ENCODE measurements at places on chromosomes 2 and 18.

DNA sequence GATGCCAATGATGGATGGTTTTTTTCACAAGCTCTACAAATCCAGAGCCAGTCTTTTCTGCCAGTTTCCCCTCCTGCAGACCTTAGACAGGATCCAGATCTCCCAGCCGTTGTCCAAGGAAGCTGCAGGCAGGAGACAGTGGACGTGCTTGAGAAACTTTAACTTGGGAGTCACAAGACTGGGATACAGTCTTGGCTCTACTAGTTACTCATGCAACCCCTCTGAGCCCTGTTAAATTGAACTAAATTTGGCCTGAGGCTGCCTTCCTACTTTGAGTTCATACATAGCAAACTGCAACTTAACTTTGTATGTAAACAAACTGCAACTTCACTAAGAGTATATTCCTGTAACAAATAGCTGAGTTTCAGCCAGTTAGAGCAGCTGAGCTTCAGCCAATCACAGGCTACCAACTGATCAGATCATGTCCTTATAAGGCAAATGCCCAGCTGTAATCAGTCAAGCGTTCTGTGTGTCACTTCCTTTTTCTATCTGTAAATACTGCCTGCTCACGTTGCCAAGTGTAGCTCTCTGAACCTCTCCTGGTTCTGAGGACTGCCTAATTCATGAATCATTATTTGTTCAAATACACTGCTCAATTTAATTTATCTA, 140.9 kb downstream of the CAPN13 start:
- peak; percentile 86 for DNase-seq

GRCh38 chr2:263774-264492, at the start of gene SH3YL1:
Gene SH3YL1 (minus strand): TSS chr2:264032. CDS start chr2:263984, 48 bp downstream.
- DNase-seq, result peak; percentile 81

DNA sequence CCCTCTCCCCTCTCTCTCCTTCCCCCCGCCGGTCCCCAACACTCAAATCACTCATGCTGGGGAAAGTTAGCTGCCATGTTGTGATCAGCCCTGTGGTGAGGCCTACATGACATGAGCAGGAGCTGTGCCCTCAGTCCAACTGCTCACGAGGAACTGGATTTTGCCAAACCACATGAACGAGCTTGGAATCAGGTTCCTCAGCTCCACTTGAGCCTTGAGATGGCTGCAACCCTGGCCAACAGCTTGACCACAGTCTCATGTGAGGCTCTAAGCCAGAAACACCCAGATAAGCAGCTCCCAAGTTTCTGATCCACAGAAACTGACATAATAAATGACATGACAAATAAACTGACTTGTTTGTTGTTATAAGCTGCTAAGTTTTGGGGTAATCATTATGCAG, 38.4 kb downstream of the ARL4C start:
- no peak for DNase-seq

DNA sequence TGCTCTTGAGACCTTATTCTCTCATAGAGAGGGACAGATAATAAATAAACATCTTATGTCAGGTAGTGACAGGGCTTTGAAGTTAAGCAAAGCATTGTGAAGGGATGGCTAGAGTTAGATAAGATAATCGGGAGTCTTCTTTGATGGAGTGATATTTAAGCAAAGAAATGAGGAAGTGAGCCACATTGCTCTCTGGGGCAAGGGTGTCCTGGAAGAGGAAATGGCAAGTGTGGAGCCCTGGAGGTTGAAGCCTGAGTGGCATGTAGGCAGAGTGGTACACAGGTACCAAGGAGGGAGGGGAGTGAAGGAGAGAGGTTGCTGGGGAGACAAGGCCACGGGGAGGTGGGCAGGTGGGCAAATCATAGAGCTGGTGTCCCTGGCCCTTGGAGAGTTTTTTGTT, 110.2 kb downstream of the CTAGE1 start:
- DNase-seq, result no peak

DNA sequence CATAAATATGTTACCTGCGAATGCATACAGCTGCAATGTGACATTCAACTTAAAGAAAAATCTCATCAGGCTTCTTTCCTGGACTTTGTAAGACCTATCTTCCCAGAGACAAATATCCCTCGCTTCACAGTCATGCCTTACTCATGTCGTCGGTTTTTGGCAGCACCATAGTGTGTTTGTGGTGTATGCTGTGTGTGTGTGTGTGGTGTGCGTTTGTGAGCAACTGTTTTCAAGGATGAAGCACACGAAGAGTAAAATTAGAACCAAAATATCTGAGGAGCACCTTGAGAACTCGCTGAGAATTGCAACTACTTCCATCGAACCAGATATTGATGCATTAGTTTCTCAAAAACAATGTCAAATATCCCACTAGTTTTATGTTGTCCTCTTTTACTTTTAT, 56.9 kb downstream of the ASB1 start:
- no peak for DNase-seq

GRCh38 chr2:122100346-122100745, 344.9 kb downstream of the TSN start:
- peak; percentile 6 for DNase-seq

GRCh38 chr2:229947544-229947943, 25.2 kb downstream of the FBXO36 start:
- DNase-seq, result no peak

DNA sequence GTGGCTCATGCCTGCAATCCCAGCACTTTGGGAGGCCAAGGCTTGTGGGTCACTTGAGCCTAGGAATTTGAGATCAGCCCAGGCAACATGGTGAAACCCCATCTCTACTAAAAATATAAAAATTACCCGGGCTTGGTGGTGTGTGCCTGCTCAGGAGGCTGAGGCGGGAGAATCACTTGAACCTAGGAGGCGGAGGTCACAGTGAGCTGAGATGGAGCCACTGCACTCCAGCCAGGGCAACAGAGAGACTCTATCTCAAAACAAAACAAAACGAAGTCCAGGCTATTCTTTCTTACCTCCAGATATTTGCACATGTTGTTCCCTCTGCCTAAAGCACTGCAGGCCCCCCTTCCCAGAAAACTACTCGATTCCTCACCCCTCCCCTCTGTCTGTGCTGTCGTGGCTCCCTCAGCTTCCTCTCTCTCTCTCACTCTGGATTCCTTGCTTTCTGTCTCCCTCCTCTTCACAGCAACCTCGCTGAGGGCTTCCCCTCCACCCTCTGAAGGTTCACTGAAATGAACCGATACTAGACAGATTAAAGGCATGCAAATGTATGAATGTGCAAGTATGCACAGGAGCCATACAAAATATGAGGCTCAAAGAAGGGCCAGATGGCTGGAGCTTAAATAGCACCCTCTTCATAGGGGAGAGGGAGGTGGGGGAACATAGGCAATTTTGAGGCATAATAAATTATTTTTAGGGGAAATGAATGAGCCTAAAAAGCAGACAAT, 18.5 kb downstream of the TMEM177 start:
- DNase-seq, result no peak

DNA sequence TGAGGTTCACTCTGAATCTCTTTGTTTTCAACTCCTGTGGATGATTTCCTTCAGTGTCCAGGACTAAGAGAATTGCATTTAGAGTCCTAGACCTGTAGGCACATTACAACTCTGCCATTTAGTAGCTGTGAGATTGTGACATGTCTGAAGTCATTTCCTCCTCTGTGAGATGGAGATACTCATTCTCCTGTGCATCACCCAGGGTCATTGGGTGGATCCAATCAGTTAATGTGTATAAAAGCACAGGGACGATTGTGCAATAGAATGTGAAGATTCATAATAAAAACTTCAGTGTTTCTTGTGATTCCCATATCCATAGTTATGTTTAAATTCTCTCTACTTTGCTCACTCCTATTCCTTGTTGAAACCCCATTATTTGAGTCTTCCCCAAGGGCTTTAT, 113.6 kb downstream of the DIS3L2 start:
- no peak for DNase-seq

DNA sequence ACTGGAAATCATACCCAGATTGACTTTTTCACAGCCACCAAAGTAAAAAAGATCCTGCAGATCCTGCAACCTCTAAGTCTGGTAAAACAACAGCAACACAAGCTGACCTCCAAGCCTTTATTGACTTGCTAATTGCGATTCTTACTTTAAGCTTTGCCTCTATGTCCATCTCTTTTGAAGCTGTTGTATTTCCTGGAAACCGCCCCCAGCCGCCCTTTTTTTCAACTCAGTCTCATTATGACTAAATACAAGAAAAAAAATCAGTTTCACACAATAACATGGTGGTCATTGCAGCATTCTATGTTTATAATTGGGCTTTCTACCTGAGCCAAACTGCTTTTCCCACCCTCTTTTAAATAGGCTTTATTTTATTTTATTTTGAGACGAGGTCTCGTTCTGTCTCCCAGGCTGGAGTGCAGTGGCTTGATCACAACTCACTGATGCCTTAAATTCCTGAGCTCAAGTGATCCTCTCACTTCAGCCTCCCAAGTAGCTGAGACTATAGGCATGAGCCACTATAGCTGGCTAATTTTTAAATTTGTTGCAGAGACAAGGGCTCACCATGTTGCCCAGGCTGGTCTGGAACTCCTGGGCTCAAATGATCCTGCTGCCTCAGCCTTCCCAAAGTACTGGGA, 76.2 kb downstream of the MOGAT1 start:
- no peak for DNase-seq

DNA sequence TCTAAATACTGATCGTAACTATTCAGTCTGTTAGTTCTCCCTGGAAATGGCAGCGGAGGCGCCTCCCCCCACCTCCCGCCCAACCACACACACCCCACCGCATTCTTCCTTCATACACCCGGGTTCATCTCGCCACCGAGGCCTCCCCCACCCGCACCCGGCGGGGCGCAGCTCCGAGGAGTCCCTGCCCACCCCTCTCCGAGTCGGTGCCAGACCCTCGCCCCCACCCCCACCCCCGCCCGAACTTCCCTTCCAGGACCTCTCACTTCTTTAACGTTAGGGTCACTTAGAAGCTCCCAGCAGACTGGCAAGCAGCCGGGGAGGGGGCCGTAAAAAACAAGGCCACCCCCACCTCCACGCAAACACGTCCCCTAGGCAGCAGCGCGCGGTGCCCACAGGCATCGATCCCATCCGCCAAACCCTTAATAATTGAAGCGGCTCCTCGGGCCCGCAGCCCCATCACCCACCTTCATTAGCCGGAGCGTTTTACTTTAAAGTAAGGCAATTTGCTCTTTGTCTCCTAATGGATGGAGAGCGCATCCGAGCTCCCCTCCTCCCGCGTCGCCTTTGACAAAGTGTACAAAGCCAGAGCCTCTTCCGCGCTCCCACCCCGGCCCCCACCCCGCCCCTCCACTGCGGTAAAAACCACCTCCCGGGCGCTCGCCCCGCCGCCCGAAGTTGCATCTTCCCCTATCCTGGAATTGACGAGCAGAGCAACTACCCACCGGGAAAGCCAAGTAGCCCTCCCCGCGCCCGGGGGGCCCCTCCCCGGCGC, 624 bp downstream of the ZNF516 start:
- no peak for DNase-seq

GRCh38 chr2:49248506-49248905, 94.2 kb upstream of the FSHR start:
- peak; percentile 56 for DNase-seq

GRCh38 chr18:29307231-29307630, 1130.3 kb upstream of the CDH2 start:
- no peak for DNase-seq

GRCh38 chr2:199085261-199085660, 372.5 kb downstream of the SATB2 start:
- no peak for DNase-seq

GRCh38 chr18:1012775-1013174, 108.1 kb downstream of the ADCYAP1 start:
- no peak for DNase-seq

DNA sequence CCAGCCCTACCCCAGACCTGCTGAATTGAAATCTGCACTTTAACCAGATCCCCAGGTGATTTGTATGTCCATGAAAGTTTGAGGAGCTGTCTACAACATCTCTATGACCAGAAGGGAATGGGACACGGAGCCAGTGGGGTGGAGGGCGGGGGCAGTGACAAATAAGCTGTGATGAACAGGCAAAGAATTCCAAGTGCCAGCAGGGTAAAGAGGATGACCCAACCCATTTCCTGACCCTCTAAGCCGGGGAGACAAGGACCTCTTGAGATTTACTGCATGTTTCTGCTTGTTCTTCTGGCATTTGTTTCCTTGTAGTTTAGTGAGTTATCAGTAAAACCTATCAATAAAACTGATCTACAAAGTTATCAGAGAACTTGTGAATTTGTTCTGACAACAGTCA, 8.7 kb downstream of the TET3 start:
- DNase-seq, result no peak

- DNase-seq, result no peak
These were observed 406.8 kb downstream of the THSD7B start for GRCh38 chr2:137172162-137172561.

- DNase-seq, result no peak
These were observed 125.7 kb downstream of the KCTD1 start for GRCh38 chr18:26422472-26423162.

GRCh38 chr2:98028101-98028561, 32.4 kb upstream of the TMEM131 start:
- DNase-seq, result peak; percentile 91

DNA sequence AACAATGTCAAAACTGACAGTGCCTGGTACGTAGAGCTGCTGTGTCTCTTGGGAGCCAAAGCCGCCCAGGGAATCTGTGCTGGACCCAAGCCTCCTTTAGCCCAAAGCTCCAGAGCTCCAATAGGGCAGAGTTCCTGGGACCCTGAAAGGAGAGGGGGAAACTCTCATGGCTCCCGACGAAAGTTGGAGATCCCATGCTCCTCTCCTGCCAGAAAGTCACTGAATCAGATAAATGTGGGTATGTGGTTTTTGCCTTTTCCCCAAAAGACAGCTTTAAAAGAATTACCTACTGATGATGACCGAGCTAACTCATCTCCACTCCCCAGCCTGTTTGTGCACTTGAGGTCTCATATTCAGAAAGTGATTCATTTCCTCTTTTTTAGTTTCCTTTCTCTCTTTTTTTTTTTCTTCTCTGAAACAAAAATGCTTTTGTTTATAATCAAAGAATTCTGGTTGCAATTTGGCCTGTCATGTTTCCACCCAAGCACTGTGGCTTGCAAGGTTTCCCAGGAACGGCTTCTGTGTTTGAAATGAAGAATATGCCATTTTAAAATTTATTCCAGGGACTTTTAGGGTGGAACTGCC, 14.1 kb upstream of the PMAIP1 start:
- DNase-seq, result peak; percentile 7

DNA sequence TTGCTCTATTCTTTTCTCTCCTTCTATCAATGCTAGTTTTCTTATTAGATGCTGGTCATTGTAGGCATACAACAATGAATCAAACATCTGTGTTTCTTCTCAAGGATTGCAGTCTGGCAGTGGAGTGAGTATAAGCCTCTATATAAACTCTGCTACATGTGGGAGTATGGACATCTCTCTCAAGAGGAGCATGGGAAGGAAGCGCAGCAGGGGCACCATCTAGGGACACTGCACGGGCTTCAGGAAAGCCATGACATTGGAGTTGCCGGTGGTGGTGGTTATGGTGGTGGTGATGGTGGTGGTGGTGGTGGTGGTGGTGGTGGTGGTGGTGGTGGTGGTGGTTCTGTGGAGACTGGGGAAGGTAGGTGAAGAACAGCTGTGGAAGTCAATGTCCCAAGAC, 462.6 kb downstream of the RNF144A start:
- peak; percentile 5 for DNase-seq

GRCh38 chr18:48975817-48976649, 25.3 kb upstream of the SMAD7 start:
- peak; percentile 61 for DNase-seq

- DNase-seq, result peak; percentile 21
These were observed 29.8 kb upstream of the MRPL33 start for GRCh38 chr2:27741673-27742072.

Data from trophoblast cell (in vitro differentiated cells and primary cell).